Glutamatergic neuron (in vitro differentiated cells): ENCODE measurements at places on chromosomes 2 and 18.
A peak's percentile ranks its signal among the peaks of the same experiment; 100 is the strongest.

GRCh38 chr18:48940854-48941611 lies 9.7 kb downstream of the SMAD7 start:
- H3K4me1 ChIP-seq, result peaks cover 52% of the 10 kb centered on the region
- DNase-seq, result no peak
- peak overlapping the region; percentile 30 for H3K27ac ChIP-seq
- H3K27me3 ChIP-seq, result peaks cover 3% of the 10 kb centered on the region
- no peaks in the 10 kb centered on the region for H3K36me3 ChIP-seq
- no peak overlapping the region for H3K4me3 ChIP-seq

- no peak overlapping the region for H3K4me3 ChIP-seq
- H3K36me3 ChIP-seq, result no peaks in the 10 kb centered on the region
- H3K27ac ChIP-seq, result no peak overlapping the region
- no peaks in the 10 kb centered on the region for H3K27me3 ChIP-seq
- no peak for DNase-seq
Measured at GRCh38 chr18:523561-523960, 23.1 kb upstream of the COLEC12 start.

DNA sequence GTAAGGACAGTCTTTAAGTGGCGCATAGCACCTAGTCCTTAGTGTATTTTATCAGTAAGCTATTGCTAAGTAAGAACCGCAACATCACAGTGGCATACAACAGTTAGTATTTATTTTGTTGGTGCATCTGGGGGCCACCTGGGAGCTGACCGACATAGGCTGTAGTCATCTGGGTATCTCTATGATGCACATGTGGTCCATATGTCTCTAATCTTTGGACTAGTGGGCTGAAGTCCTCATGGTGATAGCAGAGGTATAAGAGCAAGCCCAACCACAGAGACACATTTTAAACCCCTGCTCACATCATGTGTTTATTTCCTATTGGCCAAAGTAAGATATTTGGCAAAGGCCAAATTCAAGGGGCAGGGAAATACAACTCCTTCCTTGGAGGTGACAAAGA lies 2.9 kb downstream of the CAMKMT start:
- H3K4me1 ChIP-seq, result peaks cover 6% of the 10 kb centered on the region
- H3K27me3 ChIP-seq, result peaks cover 4% of the 10 kb centered on the region
- no peak overlapping the region for H3K27ac ChIP-seq

- no peaks in the 10 kb centered on the region for H3K27me3 ChIP-seq
- H3K4me3 ChIP-seq, result no peak overlapping the region
- DNase-seq, result no peak
- H3K27ac ChIP-seq, result no peak overlapping the region
- H3K4me1 ChIP-seq, result peaks cover 3% of the 10 kb centered on the region
- H3K36me3 ChIP-seq, result peaks cover 7% of the 10 kb centered on the region
Measured at GRCh38 chr2:118525346-118525745, 322.1 kb downstream of the EN1 start.

DNA sequence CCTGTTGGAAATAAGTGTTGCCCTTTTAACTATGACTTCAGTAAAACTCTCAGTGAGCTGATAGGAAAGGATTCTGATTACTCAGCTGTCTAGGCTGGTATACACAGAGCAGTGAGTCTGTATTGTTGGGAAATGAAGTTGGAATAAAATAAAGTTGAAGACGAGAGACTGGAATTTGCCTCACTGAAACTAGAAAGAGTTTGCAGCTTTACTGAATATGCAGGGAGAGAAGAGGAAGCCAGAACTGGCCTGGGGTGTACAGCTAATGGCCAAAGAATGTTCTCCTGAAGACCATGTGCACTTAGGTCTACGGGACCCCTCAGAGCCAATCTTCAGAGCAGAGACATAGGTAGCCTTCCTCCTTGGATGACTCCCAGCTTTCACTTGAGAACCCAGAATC lies 26.5 kb downstream of the EIF4E2 start:
- no peak overlapping the region for H3K4me3 ChIP-seq
- no peaks in the 10 kb centered on the region for H3K4me1 ChIP-seq
- H3K27ac ChIP-seq, result no peak overlapping the region
- H3K27me3 ChIP-seq, result no peaks in the 10 kb centered on the region

- H3K27ac ChIP-seq, result peak overlapping the region; percentile 71
- DNase-seq, result no peak
- H3K36me3 ChIP-seq, result peaks cover 10% of the 10 kb centered on the region
- H3K4me3 ChIP-seq, result peak overlapping the region; percentile 23
Measured at GRCh38 chr18:8469544-8470130, 139.6 kb upstream of the RAB12 start.

DNA sequence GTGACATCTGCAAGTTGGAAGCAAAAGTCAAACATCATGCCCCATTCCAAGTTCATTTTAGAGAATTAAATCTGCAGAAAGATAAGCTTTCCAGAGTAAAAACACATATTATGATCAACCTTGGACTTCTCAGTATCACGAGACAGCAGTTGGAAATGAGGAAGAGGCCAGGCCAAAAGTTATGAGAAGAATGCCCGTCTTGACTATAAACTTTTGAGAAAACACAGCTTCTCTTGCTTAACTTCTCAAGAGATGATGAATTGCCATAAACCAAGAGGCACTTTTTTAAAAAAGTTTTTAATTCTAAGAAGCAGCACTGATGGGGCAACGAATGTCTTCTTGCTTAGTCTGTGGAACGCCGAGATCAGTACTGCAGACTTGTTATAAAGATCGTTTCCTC lies 52.6 kb upstream of the NFU1 start:
- H3K27ac ChIP-seq, result no peak overlapping the region
- peaks cover 6% of the 10 kb centered on the region for H3K36me3 ChIP-seq
- H3K4me3 ChIP-seq, result no peak overlapping the region
- H3K27me3 ChIP-seq, result peaks cover 1% of the 10 kb centered on the region

GRCh38 chr2:45670646-45671045 lies 19.2 kb downstream of the PRKCE start:
- H3K27ac ChIP-seq, result no peak overlapping the region
- H3K36me3 ChIP-seq, result peaks cover 5% of the 10 kb centered on the region
- peaks cover 22% of the 10 kb centered on the region for H3K4me1 ChIP-seq
- no peak for DNase-seq
- H3K4me3 ChIP-seq, result no peak overlapping the region

GRCh38 chr2:238921681-238922319 lies 73.9 kb downstream of the TWIST2 start:
- no peaks in the 10 kb centered on the region for H3K36me3 ChIP-seq
- H3K27ac ChIP-seq, result no peak overlapping the region
- H3K4me3 ChIP-seq, result no peak overlapping the region
- H3K4me1 ChIP-seq, result peaks cover 8% of the 10 kb centered on the region
- DNase-seq, result no peak

DNA sequence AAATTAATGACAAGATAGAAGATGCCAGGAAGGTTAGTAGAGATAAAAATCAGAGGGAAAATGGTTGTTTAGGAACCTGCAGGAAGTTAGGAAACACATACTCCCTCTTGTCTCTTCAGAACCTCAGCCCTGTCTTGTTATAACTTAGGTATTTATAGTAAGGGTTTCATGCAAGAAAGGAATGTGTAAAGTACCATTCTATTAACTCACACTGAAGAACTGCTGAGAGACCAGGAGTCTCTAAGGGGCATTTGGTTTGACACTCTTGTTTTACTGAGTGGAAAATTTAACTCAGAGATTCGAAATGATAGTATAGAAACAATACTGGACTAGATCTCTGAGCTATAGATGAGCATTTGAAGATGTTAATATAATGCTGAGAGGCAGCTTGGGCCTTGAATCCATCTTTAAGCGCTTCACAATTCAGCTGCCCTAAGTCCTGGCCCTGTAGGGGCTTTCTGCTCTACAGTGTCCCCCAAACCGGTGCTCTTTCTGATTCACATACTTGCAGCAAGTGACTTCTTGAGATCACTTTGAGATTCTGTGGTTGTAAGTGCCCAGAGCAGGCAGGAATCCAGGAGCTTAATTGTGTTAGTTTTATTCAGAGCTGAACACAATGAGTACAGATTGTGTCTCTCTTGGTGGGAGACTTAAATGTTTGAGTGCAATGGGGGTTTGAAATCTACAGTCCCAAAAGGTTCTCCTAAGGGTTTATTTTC lies 235.0 kb upstream of the RGPD4 start:
- H3K4me1 ChIP-seq, result peaks cover 5% of the 10 kb centered on the region
- H3K27ac ChIP-seq, result no peak overlapping the region
- no peaks in the 10 kb centered on the region for H3K36me3 ChIP-seq
- no peak for DNase-seq
- H3K4me3 ChIP-seq, result no peak overlapping the region

- no peak for DNase-seq
- no peaks in the 10 kb centered on the region for H3K27me3 ChIP-seq
- no peaks in the 10 kb centered on the region for H3K36me3 ChIP-seq
- no peaks in the 10 kb centered on the region for H3K4me1 ChIP-seq
- no peak overlapping the region for H3K27ac ChIP-seq
- H3K4me3 ChIP-seq, result no peak overlapping the region
Measured at GRCh38 chr2:40332191-40332826, 119.6 kb downstream of the SLC8A1 start.
